ENCODE measurements at places on chromosomes 16 and 17.

DNA sequence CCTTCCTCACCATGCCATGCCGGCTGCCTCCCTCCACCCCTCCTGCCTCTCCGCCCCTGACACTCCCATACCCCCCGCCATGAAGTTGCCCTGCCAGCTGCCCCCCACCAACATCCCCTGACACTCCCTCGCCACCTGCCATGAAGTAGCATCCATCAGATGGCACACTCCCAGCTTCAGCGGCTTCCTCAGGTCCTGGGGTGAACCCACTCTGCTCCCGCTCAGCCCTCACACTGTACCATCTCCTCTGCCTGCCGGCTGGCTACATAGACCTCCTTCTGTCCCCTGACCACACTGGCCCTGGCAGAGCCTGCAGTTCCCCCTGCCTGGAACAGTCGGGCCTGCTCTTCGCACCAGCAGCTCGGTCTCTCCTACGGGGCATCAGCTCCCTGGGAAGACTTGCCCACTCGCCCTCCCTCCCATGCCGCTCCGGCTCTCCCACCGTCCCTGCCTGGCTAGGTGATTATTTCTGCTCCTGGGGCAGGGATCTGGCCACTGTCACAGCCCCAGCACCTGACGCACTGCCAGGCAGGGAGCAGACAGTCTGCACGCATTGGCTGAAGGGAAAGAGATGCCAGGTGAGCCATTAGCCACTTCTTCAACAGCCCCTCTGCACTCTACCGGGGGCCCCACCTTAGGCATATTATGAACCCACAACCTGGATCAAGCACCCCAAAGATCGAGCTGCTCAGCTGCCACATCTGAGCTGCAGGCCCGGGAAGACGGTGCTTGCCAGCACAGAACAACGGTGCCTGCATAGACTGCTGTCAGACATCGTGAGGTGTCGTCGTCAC, 9.0 kb downstream of the CANT1 start:
- DNase-seq = no peak

- DNase-seq = no peak
These were observed 20.5 kb downstream of the MYO15A start for GRCh38 chr17:18129041-18129502.

DNA sequence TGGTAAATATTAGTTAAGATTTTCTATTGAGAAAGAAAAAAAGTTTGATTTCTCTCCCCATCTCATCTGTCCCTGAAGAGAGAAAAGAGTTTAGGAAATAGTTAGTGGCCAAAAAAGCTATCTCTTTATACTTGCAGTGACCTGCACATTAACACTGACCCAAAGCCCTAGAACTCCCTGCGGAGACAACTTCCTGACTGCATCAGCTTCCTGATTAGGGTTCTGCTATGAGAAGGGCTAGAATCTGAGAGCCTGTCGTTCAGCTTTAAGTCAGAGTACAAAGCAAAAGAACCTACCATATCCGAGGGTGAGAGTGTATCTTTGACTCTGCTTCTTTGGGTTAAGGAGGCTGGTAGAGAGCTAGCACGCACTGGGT, 24.7 kb downstream of the LIMD2 start:
- no peak for DNase-seq

DNA sequence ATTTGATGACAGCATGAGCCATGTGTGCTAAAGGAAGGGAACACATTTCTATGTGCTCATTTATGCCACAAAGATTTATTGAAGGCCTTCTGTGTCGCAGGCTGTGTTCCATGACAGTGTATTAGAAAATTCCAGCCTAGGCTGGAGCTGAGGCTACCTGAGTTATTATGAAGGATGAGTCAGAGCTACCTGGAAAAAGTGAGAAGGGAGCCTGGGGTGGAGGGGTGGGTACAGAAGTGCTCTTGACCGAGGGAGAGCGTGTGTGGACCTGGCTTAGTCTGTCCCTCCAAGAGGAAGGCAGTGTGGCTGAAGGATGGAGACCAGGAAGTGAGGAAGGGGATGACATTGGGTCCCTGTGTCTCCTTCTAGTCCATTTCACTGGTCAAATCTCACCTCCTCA, 98.3 kb downstream of the N4BP1 start:
- DNase-seq = no peak

GRCh38 chr16:81718637-81719036, 60.5 kb upstream of the PLCG2 start:
- DNase-seq = no peak

- DNase-seq = peak; percentile 84
These were observed 19.1 kb downstream of the NGFR start for GRCh38 chr17:49514071-49514721.

- no peak for DNase-seq
These were observed 260.8 kb upstream of the TNRC6C start for GRCh38 chr17:77697480-77698400.

DNA sequence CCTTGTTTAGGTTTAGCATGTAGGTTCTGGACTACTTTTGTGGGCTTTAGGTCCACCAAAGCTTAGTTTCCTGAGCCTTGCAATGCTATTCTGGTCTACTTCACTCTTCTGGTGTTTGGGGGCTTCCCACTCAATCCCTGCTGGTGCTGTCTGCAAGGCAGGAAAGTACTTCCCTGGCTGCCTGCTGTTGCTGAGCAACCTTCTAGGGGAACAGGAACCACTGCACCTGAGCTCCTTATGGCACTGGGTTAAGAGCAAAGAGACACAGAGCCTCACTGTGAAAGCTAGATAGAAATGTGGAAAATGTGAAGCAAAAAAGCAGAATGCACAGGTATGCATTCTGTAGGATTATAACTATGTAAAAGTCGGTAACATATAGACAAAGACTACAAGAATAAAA, 17.0 kb downstream of the MPO start:
- DNase-seq = no peak

- no peak for DNase-seq
These were observed 30.5 kb upstream of the YPEL2 start for GRCh38 chr17:59300941-59301340.

- no peak for DNase-seq
These were observed 45.1 kb upstream of the ASIC2 start for GRCh38 chr17:33338242-33338641.

DNA sequence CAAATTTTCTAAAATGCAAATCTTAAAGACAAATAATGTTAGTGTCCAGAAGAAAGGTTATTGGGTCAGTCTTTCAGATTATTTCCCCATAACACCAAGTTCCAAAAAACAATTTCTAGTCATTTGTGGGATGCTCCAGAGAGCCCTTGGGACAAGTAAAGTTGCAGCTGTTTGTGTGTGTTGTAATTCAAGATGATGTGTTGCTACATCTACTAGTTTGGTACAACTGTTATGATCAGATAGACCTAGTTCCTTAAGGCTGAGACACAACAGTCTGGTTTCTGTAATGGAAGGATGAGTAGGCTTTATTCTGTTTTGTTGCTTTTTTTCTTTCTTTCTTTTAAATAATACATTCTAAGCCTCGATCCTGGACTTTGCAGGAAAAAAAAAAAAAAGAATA, 41.9 kb downstream of the PIGL start:
- DNase-seq = peak; percentile 33

GRCh38 chr17:63418540-63418939, 27.6 kb downstream of the CYB561 start:
- DNase-seq = no peak

GRCh38 chr17:57885148-57885915, 35.5 kb upstream of the MRPS23 start:
- DNase-seq = no peak

All from muscle of arm (tissue), 14 donors.